ENCODE measurements at places on chromosomes 7 and 10. TPM values are rescaled to one million over a fixed set of nuclear protein-coding genes. Genes with fewer than 3 reads are reported as not detected.

Gene ABCA13
- total RNA-seq: not detected

Gene MBL2
- not detected for total RNA-seq

Gene SPACDR
- 3.3 TPM for total RNA-seq

Gene PNLIPRP1
- total RNA-seq: not detected

Gene ITIH5
- total RNA-seq: not detected

Gene GIMAP5
- total RNA-seq: 77.7 TPM

Gene NANOS1
- 0.20 TPM for total RNA-seq

Gene SAMD9L
- total RNA-seq: 96.4 TPM

Gene PRSS2
- not detected for total RNA-seq

Gene RBP3
- total RNA-seq: not detected

Gene CLDN3
- not detected for total RNA-seq

Gene TMEM213
- total RNA-seq: not detected

Gene IRF5
- 8.0 TPM for total RNA-seq

Gene GALNT17
- total RNA-seq: not detected

Gene AMPH
- total RNA-seq: 0.30 TPM

Gene DTX2
- 29.2 TPM for total RNA-seq

Gene TMEM196
- not detected for total RNA-seq

Gene SEMA3D
- total RNA-seq: not detected

Gene TAF5
- total RNA-seq: 10.3 TPM

Gene APBB1IP
- total RNA-seq: 66.2 TPM

Gene MCM10
- 61.7 TPM for total RNA-seq

Gene NKX2-3
- not detected for total RNA-seq

Gene GIMAP8
- total RNA-seq: 27.8 TPM

Gene GJD4
- not detected for total RNA-seq

Gene NUTM2A
- total RNA-seq: 0.50 TPM

Gene SDK1
- total RNA-seq: 0.16 TPM

Gene UPK3B
- 1.1 TPM for total RNA-seq

Gene CH25H
- not detected for total RNA-seq

Gene TSPAN13
- 0.57 TPM for total RNA-seq

Gene KIF20B
- 71.6 TPM for total RNA-seq

Gene CALHM1
- total RNA-seq: 0.25 TPM

Gene DYDC2
- total RNA-seq: not detected

Gene DENND2A
- not detected for total RNA-seq

Gene MKI67
- 272 TPM for total RNA-seq

Gene CPA1
- not detected for total RNA-seq

Gene SPAM1
- not detected for total RNA-seq

Gene NRAP
- not detected for total RNA-seq

Gene HHEX
- 0.11 TPM for total RNA-seq

Gene GPR22
- not detected for total RNA-seq

Gene ACHE
- total RNA-seq: not detected

Gene FFAR4
- not detected for total RNA-seq

Gene C10orf53
- total RNA-seq: not detected

Gene TEX47
- not detected for total RNA-seq

Gene FAM237B
- not detected for total RNA-seq

Gene LRIT1
- total RNA-seq: not detected

Gene FAM131B
- total RNA-seq: 0.48 TPM

Gene PALD1
- total RNA-seq: 1.2 TPM

Gene TAS2R3
- total RNA-seq: 1.3 TPM

Gene CLCN1
- total RNA-seq: not detected

Gene GIMAP4
- 198 TPM for total RNA-seq

Gene OR13A1
- not detected for total RNA-seq

Gene DYNC1I1
- not detected for total RNA-seq

Gene PLXNA4
- total RNA-seq: 10.6 TPM

Gene VWDE
- 4.2 TPM for total RNA-seq
